ENCODE measurements at places on chromosomes 1 and 21. TPM values are rescaled to one million over a fixed set of nuclear protein-coding genes. Genes with fewer than 3 reads are reported as not detected.

The KCNE2 gene
- total RNA-seq = not detected

The PLA2G2A gene
- 13.0 TPM for total RNA-seq

The XKR8 gene
- 10.4 TPM for total RNA-seq

The PPFIA4 gene
- 9.4 TPM for total RNA-seq

The FAM167B gene
- total RNA-seq = 0.70 TPM

The FMOD gene
- total RNA-seq = 36.3 TPM

The TTLL7 gene
- total RNA-seq = 0.75 TPM

The FCRL6 gene
- total RNA-seq = not detected

The ILDR2 gene
- 1.2 TPM for total RNA-seq

The HIVEP3 gene
- total RNA-seq = 0.37 TPM

The COL8A2 gene
- 0.18 TPM for total RNA-seq

The OR10Z1 gene
- not detected for total RNA-seq

The OR2L13 gene
- total RNA-seq = not detected

The MAP3K21 gene
- 10.4 TPM for total RNA-seq

The OLIG2 gene
- not detected for total RNA-seq

The PLPP3 gene
- total RNA-seq = 41.0 TPM

DNA sequence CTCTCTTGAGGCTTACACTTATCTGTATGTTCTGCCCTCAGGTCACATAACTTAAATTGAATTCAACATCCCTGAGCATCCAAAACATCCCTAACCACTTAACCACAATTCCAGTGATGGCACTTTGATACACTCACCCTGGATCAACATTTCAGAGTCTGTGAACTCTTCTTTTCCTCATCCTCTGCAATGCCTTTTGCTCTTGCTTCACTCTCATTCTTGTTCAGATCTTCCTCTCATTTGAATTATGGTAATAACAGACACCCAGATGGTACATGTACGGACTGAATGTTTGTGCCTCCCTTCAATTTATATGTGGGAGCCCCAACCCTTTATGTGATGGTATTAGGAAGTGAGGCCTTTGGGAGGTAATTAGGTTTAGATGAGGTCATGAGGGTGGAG is 33.4 kb downstream of the PTGER3 start:
- no peak for DNase-seq

DNA sequence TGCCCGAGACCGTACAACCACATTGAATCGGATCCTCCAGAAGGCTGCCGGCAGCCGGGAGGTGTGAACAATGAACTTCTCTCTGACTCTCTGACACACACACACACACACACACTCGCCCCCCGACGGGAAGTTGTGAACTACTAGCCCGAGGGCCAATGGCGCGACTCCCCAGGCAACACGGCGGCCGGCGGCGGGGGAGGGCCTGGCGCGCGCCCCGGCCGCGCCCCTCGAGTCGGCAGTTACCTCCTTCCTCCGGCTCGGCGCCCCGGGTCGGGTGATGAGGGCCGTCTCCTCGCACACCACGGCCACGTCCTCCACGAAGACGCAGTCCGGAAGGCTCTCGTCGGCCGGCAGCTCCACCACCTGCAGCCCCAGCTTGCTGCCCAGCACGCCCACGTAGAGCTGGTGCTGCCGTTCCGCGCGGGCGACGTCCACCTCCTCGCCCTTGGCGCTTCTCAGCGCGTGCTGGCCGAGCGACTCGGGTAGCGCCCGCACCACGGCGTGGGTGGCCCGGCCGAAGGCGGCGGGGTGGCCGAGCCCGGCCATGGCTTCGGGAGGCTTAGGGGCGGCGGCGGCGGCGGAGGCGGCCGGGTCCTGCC is 361 bp downstream of the DDAH1 start:
- peak; percentile 59 for DNase-seq

DNA sequence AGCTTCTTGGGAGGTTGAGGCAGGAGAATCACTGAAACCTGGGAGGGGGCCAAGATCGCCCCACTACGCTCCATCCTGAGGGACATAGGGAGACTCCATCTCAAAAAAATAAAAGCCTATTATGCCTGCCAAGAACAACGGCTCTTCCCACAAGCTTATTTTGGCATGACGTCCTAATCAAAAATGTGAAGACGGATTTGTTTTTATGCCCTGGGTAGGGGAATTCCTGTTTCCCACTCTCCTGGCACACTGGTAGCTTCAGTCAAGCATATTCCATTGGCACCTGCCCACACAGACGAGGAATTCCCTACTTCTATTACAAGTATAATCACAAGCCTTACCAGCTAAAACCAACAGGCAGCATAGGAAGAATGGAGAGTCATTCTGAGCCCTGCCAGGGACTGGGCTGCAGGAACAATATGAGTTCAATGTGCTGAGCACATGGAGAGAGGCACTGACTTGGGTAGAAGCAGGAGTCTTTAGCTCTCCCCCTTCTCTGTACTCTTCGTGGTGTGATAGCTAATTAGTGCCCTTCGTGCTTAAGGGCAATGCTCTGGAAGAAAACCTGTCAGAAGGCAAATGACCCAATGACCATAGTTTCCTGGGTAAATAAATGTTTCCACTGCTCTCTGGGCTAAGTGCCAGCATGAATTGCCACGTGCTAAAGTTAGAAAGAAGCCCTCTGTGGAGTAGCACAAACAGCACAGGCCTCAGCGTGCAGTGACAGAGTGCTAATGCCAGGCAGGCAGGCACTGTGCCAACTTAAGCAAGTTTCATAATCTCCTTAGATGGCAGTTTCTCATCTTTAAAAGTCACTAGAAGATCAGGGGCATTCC is 16.8 kb downstream of the TNFSF4 start:
- DNase-seq = no peak

- DNase-seq = no peak
These were observed 83.5 kb upstream of the ZNF281 start for GRCh38 chr1:200493344-200493743.

GRCh38 chr1:246156847-246157246 is 350.2 kb downstream of the SMYD3 start:
- no peak for DNase-seq

DNA sequence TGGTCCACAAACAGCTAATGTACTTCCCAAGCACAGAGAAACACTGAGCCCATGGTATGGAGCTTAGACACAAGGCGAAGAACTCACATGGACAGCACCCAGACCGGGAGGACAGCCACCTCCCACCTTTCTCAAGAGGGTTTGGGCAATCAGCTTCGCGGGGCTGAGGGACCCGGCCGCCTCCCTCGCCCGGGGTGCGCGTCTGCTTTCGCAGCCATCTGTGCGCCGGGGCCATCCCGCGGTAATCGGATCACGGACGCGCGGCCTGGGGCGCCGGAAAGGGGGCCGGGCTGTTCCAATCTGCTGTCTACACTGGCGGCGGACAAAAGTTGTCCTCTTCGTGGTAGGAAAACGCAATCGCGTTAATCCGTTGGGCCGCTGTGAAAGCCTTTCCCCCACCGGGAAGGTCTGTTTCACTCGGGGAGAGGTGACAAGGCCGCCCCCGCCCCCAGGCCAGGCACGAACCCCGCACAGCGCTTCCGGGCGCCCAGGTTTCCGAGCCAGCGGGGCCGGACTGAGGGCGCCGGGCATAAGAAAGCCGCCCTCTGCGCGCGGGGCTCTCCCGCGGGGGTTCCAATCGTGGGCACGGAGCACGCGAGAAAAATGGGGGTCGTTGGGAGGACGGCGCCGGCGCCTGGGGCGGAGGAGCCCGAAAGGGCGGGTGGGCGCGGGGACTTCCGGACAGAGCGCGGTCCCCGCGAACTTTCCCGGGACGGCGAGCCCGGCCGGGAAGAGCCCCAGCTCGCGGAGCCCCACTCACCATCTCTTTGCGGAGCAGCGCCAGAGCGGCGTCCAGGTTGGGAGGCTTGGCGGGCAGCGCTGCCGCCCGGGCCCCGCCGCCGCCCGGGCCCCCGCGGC is 664 bp downstream of the FAM89A start:
- peak; percentile 64 for DNase-seq

- no peak for DNase-seq
These were observed 1.4 kb upstream of the B4GALT2 start for GRCh38 chr1:43977376-43978263.

GRCh38 chr1:234212764-234213657 is 160.2 kb upstream of the COA6 start:
- DNase-seq = no peak

DNA sequence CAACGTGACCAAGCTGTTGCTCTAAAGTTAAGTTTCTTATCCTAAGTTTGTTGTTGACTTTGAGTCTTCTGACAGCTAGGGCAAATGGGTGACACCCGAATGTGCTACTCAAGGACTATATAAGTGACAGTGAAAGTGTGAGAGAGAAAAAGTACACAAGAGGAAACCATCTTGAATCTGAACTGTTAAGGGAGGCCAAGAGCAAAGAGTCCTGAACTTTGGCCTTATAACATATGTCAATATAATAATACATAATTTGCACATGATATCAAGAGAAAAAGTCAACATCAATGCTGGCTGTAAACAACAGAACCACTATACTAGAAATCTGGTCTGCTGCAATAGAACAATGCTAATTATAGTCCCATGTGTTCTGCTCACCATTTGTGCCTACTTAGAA is 29.5 kb downstream of the SYNJ1 start:
- no peak for DNase-seq

DNA sequence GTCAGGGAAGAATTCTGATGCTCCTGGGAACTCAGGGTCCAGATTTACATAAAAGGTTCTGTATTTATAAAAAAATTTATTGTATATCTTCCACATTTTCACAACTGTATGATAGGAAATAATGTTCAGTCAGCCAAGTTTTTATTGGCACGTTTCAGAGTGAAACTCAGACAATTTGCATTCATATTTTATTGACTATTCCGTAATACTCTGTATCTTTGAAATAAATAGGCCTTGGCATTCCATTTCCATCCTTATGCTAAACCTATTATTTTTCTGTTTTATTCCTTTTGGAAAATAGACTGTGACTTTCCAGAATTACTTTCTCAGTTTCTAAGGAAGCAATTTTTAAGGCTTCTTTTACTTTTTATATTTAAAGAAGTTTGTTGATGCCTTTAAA is 329.0 kb downstream of the OLFM3 start:
- DNase-seq = no peak

- DNase-seq = no peak
These were observed 17.7 kb downstream of the KCNA2 start for GRCh38 chr1:110588486-110588885.

- no peak for DNase-seq
These were observed 3.6 kb upstream of the HENMT1 start for GRCh38 chr1:108664481-108664880.

GRCh38 chr1:52552236-52552504 is 722 bp downstream of the TUT4 start:
- peak; percentile 44 for DNase-seq

GRCh38 chr1:93695411-93696005 is 13.9 kb upstream of the BCAR3 start:
- no peak for DNase-seq

DNA sequence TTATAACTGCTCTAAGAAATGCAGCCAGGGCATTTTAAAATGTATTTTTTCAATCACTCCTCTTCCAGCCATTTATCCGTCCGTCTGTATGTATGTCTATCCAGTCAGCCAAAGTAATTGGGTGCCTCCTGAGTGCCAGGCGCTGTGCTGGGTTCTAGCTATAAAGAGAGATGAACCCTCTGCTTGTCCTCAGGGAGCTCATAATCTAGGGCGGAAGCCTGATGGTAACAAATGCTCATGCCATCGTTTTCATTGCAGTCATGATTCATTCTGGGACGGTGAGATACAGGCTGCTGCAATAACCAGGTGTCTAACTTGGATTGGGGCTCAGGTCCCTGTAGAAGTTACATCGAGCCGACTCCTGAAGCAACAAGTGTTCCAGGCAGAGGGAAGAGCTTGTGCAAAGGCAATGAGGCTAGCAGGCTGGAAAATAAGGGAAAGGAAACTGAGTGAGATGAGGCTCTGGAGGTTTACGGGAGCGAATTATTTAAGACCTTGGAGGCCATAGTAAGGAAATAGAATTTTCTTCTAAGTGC is 11.6 kb downstream of the IFI6 start:
- no peak for DNase-seq

Data from Caco-2 (cell line).